CD4-positive, alpha-beta T cell treated with Interleukin-15 for 4 hours (primary cell): ENCODE measurements at places on chromosomes 6 and 20.

DNA sequence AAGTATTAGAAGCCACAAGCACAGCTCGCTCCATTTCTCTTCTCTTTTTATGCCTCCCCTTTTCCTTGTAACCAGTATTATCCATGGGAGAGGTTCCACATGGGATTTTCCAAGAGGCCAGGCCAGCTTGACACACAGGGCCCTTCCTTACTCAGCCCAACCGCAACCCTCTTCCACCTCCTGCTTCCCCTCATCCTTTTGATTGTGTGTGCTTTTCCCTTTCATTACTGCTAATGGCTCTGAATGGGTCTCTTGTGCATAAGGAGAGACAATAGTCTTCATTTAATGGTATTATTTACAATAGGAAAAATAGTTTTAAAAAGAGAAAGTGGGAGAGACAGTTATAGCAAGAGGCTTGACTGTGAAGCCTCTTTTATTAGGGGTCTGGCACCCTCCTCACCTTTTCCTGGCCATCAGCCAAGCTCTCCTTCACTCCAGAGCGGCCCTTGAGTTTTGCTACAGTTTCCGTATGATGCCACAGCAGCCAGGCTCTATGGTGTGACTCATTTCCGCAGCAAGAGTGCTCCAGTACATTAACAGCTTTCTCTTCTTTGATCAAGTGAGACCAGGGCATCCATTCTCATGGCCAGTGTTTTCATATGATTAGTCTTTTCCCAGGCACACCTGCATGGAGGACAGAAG lies 579.5 kb downstream of the TFAP2B start:
- DNase-seq = no peak

- DNase-seq = no peak
These were observed 62.8 kb downstream of the IRF4 start for GRCh38 chr6:454148-454991.

GRCh38 chr6:134880487-134881190 lies 69.3 kb downstream of the ALDH8A1 start:
- DNase-seq = no peak

GRCh38 chr6:32936239-32937152 lies 4.3 kb downstream of the HLA-DMB start:
- DNase-seq = no peak

DNA sequence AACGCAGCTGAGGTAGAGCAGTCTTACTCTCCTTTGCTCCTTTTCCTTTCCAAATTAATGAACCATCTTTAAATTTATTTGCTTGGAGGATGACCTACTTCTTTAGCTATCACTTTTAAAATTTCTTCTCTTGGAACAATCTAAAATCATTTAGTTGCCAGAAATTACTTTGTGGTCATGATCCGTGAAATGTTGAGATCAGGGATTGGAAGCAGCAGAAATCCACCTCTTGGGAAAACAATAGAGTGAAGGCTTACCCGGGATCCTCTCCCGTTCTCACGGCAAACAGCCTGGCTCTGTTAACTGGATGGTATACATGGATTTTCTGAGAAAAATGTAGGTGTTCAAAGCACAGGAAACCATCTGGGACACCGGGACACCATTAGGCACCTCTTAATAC lies 7.7 kb downstream of the AKAP12 start:
- DNase-seq = no peak

DNA sequence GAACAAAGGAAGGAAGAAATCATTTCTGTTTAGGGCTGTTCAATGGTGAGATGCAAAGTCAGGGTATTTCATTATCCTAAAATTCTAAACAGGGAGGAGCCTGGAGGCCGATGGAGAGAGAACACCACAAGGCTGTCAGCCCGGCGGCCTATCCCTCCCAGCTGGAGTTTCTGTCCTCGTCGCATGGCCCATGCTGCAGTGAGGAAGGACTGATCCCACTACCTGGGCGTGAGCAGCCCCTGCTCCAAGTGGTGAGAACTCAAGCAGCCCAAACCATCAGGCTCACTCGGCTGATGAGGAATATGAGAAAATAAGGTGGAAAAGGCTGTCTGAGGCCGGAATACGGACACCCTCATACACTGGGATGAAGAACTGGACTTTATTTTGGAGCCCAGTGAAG lies 30.8 kb downstream of the DIDO1 start:
- no peak for DNase-seq

- DNase-seq = no peak
These were observed 17.5 kb downstream of the C20orf173 start for GRCh38 chr20:35511814-35512420.

DNA sequence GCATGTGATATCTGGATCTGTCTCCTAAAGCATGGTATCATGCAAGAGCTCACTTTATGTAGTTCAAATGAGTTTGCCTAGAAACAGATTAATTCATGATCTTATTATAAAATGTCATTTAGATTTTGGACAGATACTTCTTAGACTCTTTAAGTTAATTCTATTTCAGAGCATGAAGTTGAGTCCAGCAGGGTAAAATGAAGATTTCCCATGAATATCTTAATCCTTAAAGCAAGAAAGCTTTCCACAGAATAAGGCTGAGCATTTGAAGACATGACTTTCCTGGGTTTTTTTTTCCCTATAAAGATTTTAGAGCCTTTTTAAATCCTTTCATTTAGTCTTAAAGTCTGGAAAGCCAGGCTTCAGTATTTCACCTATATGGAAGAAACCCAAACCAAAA lies 556.0 kb upstream of the GJE1 start:
- no peak for DNase-seq

DNA sequence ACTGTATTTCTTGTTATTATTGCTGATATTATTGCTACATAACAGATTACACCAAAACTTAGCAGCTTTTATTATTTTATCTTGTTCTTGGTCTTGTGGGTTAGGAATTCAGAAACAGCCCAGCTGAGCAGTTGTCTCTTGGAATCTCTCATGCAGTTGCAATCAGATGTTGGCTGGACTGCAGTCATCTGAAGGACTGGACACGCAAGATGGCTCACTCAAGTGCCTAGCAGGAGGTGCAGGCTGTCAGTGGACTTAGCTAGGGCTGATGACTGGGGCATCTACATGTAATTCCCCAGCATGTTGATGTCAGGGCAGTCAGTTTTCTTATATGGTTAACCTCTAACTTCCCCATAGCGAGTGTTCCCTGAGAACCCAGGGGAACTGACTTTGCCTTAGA lies 128.6 kb upstream of the PLCB4 start:
- no peak for DNase-seq

- DNase-seq = peak; percentile 54
These were observed 76.0 kb upstream of the SHLD1 start for GRCh38 chr20:5674176-5674660.

GRCh38 chr20:42309050-42309449 lies 690.9 kb upstream of the CHD6 start:
- no peak for DNase-seq

DNA sequence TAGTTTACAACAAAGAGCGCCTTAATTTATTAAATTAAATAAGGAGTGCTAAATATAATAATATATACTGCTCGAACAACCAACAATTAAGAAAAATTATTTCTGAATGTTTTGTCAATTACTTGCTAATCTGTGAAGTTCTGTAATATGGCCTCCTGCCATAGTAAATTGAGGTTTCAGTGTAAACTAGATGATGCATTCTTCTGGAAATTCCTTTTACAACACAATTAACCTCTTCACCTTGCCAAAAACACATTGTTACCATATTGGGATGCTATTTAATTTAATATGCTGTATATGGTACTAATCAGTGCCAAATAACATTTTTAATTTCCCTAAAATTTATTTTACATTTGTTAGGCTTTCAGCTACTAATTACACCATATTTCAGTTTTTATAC lies 808.4 kb upstream of the CITED2 start:
- DNase-seq = no peak

DNA sequence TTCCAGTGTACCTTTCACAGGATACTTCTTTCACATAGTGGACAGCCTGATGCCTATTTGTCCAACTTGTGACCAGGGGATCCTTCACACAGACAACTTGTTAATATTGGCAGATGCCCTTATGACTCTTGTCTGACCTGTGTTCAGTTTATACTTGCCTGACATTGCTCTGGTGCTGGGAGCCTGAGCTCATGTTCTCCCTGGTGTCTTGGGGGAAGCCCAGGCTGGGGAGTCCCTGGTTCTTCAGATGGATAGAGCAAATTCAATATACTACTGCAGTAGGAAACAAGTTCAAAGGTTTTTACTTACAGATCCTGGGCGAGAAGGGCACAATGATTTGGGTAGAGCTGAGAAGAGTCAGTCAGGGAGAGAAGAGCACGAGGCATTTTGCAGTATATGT lies 76.1 kb downstream of the NKAIN2 start:
- no peak for DNase-seq

DNA sequence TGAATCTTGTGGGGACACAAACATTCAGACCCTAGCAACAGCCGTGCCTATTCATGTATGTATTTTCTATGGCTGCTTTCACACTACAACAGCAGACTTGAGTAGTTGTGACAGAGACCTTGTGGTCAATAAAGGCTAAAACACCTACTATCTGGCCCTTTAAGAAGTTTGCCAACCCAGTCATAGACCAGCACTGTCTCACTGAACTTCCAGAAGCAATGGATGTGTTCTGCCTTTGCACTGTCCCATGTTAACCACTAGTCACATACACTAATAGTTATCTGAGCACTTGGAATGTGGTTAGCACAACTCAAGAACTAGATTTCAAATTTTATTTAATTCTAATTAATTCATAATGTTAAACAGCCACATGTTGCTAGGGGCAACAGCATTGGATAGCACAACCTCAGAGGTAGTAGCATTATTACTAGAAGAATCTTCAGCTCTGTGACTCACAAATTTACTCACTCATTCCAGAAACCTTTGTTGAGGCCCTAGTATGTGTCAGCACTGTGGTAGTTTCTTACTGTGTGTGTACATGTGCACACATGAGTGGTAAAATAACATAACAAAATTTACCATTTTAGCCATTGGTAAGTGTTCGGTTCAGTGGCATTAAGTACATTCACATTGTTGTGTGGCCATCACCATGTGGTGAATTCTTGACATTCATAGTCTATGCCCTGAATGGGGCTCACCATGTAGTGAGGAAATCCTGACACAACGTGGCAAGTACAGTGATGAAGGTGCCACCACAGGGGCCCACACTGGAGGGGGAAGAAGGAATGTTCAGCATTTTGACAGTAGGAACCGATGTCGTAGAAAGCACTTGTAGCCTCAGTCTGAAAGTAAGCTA lies 107.3 kb downstream of the CEP57L1 start:
- no peak for DNase-seq

- no peak for DNase-seq
These were observed 21.9 kb downstream of the SGK1 start for GRCh38 chr6:134295953-134296553.

DNA sequence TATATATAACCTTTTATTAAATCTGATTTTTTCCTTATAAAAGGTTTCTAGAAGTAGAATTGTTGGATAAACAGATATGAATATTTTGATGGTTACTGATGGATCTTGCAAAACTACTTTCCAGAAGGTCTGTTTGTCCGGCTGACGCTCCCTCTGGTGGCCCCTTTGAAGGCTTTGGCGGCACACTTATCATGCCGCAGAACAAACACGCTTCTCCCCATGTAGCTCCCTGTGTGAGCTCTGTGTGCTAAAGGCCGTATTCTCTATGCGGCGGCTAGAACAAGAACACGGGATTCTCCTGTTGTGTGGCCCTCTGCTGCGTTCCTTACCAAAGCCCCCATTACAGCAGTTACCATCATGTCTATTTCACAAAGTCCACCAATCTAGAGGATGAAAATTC lies 30.0 kb downstream of the PPP1R3G start:
- no peak for DNase-seq

- no peak for DNase-seq
These were observed 149.5 kb upstream of the SASH1 start for GRCh38 chr6:148193063-148193680.

GRCh38 chr6:111423055-111423633 lies 59.9 kb downstream of the REV3L start:
- DNase-seq = no peak

- no peak for DNase-seq
These were observed 15.0 kb downstream of the GABBR1 start for GRCh38 chr6:29617782-29618554.

- DNase-seq = no peak
These were observed 664 bp upstream of the ACTR5 start for GRCh38 chr20:38747495-38748096.

DNA sequence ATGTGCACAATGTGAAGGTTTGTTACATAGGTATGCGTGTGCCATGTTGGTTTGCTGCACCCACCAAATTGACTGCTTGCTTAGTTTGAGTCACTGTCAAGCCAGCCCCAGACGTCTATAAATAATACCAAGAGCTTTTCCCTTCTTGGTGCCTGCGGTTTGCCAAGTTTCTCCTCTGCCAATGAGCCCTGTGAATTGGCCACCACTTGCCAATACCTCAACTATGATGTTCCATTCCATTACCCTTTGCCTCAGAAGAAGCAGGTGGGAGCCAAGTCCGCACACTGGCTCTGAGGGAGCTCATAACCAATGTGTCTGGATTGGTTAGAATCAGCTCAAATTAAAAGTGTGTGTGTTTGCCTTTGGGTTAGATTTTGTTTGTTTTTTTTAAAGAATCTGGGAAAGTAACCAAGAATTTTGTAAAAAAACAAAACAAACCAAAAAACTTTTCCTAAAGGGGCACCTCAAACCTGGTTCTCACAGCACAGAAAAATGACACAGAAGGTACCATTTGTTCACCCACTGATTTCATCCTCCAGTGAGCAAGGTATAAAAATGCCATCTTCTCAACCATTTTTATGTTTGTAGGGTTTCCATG lies 244.7 kb upstream of the PRND start:
- no peak for DNase-seq

GRCh38 chr6:37323580-37323979 lies 30.2 kb upstream of the RNF8 start:
- no peak for DNase-seq

- DNase-seq = peak; percentile 15
These were observed 4.8 kb downstream of the F13A1 start for GRCh38 chr6:6315660-6316059.

DNA sequence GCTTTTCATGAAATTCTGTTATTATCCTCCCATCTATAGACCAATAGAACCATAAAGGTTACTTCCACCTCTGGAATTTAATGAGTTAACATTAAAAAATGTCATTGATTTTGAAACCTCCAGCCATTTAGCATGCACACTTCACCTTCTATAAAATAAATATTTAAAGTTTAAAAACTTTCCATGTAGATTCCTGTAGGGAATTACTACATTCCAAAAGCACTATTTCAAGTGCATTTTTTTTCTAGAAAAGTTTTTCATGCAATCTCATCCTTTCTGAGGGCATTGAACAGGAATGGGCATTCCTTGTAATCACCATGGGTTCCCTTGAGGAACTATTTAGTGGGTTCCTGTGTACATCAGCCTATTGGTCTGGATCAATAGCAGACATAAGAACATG lies 253.8 kb upstream of the RIN2 start:
- no peak for DNase-seq
